ENCODE measurements at places on chromosomes 16 and 17.

DNA sequence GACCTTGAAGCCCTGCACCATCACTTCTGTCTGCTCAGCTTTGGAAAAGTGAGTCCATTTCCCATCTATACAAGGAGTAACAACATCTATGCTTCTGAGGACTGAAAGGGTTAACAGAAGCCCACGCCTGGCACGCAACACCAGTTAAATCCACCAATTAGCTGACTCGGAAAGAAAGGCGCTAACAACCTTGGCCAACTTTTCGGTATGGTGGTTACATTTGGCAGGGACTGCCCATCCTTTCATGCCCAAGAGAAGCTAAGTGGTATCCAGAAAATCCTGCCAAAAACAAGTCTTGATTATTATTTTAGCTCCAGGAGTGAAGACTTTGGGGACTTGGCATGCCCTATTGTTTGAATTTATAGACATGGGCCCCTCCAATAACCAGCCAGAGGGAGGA is 202.3 kb upstream of the RPL38 start:
- DNase-seq: no peak

DNA sequence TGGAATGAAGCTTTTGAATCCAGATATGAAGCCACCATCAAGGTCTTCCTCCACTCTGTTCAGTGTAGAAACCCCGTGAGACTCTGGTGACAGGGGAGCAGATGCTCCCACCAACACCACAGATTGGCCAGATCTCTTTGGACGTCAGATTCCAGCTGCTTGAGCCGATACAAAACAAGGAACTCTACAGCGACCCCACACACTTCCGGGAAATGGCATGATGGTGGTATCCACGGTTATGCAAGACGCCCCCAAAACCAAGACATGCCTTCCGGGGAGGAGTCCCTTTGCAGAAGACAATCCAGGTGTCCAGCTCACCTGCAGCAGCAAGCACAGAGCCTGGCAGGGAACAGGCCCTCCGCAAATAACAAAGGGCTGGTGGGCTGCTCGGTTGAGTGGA is 19.8 kb upstream of the PITPNA start:
- no peak for DNase-seq

DNA sequence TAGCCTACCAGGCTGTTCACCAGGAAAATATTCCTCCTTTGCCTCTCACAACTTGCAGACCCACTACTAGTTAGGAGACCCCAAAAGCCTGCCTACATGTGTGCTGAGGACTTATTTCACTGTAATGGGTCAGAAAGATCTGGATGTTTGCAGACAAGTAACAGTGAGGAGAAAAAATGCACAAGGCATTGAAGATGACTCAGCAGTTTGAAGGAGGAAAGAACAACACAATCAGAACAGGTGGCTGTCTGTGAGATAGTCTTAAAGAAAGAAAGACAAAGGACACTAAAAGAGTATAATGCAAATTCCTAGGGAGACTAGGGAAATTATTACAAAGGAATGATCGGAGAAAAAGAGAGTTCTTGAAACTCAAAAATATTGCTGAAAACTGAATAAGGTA is 69.0 kb downstream of the ANKFN1 start:
- no peak for DNase-seq

- no peak for DNase-seq
Observed at GRCh38 chr17:76336756-76337412, 16.8 kb downstream of the PRPSAP1 start.

DNA sequence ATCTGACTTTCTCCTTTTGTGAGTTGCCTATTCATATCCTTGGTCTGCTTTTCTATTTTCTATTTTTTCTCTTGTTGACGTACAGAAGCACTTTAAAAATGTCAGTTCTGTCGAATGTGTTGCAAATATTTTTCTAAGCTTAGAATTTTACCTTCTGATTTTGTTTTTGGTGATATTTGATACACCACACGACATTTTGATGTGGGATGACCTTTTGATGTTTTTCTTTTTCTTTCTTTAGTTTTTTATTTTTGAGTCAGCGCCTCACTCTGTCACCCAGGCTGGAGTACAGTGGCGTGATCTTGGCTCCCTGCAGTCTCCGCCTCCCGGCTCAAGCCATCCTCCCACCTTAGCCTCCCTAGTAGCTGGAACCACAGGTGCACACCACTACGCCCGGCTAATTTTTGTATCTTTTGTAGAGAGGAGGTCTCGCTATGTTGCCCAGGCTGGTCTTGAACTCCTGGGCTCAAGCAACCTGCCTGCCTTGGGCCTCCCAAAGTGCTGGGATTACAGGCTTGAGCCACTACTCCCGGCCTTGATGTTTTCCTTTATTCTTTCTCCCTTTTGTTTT is 39.6 kb downstream of the WSB1 start:
- no peak for DNase-seq

GRCh38 chr17:57806167-57806830 is 43.5 kb downstream of the MRPS23 start:
- DNase-seq: no peak

- DNase-seq: no peak
Observed at GRCh38 chr17:61997664-61998063, 67.4 kb downstream of the MED13 start.

DNA sequence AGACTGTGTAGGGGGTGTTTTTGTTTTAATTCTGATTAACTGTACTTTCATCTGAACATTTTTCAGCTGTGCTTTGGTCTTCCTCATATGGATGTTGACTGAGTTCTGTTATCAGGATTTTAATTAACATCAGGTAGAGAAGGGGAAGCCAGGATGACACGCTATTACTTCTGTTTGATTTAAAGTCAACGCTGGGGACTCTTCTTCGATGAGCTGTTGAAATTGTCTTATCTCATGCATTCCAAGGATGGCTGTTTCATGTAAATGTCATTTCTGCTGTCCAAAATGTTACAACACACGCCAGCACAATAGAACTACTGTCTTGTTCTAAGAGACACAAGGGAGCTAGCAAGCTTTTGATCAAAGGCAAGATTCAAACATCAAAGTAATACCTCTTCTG is 263.3 kb upstream of the CDH5 start:
- DNase-seq: peak; percentile 22

GRCh38 chr16:48054881-48055601 is 100.8 kb downstream of the ABCC12 start:
- DNase-seq: peak; percentile 13

- DNase-seq: no peak
Observed at GRCh38 chr16:52652033-52652432, 105.1 kb upstream of the TOX3 start.

DNA sequence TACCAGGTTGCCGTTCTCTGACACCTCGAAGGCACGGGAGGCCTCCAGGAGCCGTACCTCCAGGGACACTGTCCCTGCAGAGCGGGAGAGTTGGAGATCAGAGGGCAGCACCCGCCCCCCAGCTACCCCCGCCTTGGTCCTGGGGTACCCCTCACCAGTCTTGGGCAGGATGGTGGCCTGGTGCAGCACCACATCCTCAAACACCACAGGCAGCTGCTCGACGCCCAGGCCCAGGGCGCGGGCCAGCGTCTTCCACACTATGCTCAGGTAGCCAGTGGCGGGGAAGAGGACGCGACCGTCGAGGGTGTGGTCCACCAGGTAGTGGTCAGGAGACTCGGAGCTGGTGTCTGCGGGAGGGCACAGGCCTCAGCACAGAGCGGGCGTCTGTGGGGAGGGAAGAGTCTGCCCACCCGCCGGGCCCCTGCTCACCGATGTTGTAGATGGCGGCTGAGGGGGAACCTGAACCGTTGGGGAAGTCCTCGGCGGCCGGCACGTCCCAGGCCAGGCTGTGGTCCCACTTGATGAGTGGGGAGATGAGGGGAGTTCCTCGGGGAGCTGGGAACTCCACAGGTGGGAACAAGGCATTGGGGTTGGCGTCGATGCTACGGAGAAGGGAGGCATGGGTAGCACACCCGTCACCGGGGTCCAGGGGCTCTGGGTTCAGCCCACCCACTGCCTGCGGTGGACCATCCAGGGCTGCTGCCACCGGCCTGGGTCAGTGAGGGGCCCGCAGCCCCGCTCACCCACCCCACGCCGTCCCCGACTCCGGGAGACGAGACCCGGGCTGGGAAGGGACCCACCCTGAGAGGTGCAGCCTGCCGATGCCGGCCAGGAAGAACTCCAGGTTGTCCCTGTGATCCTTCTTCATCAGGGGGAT is 9.8 kb downstream of the FASN start:
- no peak for DNase-seq

DNA sequence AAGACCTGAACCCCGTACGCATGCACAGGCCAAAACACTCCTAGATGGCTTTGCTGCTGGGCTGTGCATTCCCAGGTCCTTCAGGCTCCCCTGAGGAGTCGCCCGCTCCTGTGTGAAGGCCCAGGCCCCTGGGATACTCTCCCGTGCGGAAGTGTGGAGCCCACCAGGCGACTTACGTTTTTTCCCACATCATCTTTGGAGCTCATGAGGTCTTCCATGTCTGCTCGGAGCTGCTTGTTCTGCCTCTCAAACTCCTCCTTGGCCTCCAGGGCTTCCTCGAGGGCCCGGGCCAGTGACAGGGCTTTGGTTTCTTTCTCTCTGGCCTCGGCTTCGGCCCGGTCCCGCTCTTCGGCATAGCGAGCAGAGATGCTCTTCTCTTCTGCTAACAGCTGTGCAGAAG is 56.4 kb downstream of the NDEL1 start:
- no peak for DNase-seq

GRCh38 chr16:77738706-77739558 is 16.6 kb downstream of the NUDT7 start:
- DNase-seq: no peak

- no peak for DNase-seq
Observed at GRCh38 chr16:85296859-85297660, 184.8 kb upstream of the CIBAR2 start.

GRCh38 chr17:2403044-2403443 is 2.2 kb upstream of the MNT start:
- DNase-seq: no peak

GRCh38 chr17:33745047-33745760 is 452.1 kb upstream of the ASIC2 start:
- DNase-seq: no peak

DNA sequence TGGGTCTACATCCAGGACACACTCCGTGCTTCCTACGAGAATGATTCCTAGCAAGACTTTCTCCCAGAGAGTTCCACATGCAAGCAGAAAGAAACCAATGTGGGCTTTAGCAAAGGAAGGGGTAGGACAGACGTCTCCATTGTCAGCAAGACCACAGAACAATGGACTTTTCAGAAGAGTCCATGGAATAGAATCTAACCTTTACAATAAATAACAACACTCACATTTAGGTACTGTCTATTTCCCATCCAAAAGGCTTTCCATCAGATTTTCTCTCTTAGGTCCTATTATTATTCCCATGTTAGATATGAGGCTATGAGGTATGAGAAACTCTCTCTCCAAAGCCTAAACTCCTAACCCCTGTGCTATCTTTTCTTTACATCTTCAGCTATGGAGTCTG is 360.9 kb downstream of the GRIN2A start:
- DNase-seq: no peak

- peak; percentile 73 for DNase-seq
Observed at GRCh38 chr17:2749784-2750181, 331 bp upstream of the CCDC92B start.

GRCh38 chr16:88539261-88539651 is 30.9 kb upstream of the ZC3H18 start:
- no peak for DNase-seq

GRCh38 chr16:75107505-75107904 is 9.1 kb downstream of the LDHD start:
- DNase-seq: no peak

GRCh38 chr17:32931686-32932085 is 3.7 kb downstream of the TMEM98 start:
- DNase-seq: no peak

- DNase-seq: no peak
Observed at GRCh38 chr17:73455767-73456166, 144.0 kb upstream of the CDC42EP4 start.

- no peak for DNase-seq
Observed at GRCh38 chr17:61770752-61771533, 92.4 kb downstream of the BRIP1 start.
